ENCODE measurements at places on chromosomes 7 and 10. TPM values are rescaled to one million over a fixed set of nuclear protein-coding genes. Genes with fewer than 3 reads are reported as not detected.

DNA sequence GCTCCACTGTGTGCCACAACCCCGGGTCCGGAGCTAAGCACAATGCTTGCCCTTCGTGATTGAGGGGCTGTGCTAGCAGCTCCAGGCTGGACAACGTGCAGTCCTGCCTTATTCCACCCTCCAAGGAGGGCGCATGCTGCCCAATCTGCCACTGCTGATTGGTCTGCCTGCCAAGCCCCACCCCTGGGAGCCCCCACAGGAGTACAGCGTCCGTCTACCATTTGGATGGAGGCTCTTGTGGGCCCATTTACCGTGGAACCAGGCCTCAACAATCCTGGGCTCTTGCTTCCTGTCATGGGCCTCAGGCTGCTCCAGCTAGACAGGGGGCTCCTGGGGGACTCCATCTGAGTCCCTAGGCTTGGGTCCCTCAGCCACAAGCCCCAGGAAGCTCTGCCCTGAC, 173.3 kb downstream of the SLIT1 start:
- no peak for DNase-seq

STEAP1 gene
- total RNA-seq, result 24.9 TPM

DNA sequence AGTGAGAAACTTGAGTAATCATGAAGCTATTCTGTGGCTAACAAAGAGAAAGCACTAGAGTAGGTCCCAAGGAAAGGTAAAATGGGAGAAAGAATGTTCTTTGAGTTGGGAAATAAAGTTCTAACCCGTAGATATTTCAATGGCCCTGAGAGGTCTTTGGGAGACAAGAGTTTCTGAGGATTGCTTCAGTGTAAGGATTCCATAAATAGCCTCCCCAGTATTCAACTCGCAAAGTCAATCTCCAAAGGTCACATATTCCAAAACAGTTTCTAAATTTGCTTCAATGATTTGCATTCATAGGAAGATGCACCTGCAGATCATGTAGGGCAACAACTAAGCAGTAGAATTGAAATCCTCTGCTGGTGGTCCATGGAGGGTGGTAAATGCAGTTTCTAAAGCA, 238.5 kb downstream of the TMEM178B start:
- DNase-seq, result no peak

DNA sequence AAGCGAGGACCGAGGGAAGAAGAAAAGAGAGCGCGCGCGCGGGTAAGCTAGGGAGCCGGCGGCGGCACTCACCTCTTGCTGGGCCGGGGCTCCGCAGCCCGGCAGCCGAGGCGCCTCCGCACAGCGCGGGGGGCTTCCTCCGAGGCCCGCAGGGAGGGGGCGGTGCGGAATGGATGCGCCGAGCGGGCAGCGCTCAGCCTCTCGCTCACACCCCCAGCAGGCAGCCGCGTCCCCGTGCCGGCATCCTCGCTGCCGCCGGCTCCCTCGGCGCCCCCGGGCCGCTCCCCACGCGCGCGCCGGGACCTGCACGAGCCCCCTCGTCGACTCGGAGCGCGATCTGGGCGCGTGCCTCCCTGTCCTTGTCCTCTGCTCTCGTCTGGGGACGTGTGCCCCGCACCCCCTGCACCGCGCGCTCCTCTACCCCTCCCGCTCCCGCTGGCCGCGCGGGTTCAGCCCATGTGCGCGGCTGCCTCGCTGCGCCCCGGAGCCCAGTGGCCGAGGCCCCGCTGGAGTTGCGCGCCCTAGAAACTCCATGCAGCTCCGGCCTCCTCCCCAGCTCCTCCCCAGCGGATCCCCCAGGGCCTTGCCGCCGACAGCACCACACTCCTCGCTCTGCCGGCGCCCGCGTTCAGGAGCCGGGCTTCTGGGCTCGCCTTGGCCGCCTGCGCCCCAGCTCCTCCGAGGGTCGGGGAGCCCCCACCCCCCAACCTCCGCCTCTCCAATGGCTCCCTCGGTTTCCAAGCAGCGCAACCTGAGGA, 75.3 kb downstream of the CALN1 start:
- DNase-seq, result no peak

ZPBP gene
- not detected for total RNA-seq

ZC3HAV1L gene
- 7.9 TPM for total RNA-seq

GLI3 gene
- 4.3 TPM for total RNA-seq

DNA sequence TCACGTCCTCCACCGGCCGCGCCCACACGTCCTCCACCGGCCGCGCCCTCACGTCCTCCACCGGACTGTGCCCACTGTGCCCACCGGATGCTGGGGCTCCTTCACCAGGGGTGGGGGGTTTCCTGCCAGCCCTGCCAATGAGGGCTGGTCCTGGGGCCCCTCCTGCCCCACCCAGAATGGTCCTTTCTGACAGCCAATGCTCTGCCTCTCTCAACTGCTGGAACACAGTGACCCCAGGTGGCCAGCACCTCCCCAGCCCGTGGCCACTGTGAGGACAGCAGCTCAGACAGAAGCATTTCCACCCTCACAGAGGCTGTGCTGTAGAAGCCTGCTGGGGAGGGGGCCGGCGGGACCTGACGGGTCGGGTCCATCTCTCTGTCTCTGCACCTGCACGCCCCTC, 90.1 kb upstream of the DNAAF5 start:
- peak; percentile 32 for DNase-seq

DNA sequence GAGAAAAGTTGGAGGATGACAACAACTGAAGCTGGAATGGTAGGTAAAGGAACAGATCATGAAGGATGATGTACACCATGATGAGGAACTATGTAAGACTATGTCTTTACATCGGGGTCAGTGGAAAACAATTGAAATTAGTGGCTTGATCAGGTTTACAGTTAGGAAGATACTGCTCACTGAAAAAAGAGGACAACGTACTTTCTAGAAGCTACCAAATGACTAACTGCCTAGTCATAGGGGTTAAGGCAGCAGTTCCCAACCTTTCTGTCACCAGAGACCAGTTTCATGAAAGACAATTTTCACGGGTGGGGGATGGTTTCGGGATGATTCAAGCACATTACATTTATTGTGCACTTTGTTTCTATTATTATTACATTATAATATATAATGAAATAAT, 91.6 kb upstream of the ANKRD1 start:
- DNase-seq, result no peak

CDHR3 gene
- total RNA-seq, result 0.74 TPM

Measured in Daoy (cell line).